ENCODE measurements at places on chromosomes 12 and 14.

DNA sequence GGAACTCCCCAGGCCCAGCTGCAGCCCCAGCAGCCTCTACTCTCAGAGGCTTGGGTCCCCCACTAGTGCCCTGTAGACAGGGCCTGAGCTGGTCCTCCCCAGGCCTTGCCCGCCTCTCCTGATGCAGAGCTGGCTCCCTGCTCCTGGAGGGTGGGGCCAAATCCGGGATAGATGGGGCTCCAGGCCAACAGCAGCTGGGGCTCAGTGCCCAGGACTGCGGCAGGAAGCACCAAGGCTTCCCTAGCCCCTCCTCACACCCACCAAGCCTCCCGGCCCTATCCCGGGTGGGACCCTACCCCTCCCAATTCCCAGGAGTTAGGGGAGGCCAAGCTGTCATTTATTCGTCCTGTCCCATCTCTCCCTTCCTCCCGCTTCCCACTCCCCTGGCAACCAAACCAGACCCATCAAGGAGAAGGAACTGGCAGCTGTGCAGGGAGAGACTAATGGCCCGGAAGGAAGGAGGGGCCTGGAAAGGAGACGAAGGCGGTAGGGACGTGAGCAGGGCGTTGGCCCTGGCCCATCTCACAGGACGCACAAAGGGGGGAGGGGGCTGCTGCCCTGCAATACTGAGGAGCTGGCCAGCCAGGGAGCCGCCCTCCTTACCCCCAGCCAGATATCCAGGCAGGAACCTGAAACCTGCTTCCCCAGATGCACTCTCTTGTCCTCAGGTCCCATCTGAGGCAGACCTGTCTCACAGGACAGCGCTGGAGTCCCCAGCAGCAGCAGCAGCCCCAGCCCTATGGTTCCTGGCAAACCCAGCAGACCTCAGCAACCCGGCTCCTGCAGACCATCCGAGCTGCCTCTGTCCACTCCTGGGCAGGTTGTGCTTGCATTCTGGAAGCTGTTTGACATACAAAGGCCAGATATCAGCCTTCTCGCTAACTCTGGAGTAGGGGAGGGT, 1.6 kb upstream of the PRPH start:
- DNase-seq = no peak

DNA sequence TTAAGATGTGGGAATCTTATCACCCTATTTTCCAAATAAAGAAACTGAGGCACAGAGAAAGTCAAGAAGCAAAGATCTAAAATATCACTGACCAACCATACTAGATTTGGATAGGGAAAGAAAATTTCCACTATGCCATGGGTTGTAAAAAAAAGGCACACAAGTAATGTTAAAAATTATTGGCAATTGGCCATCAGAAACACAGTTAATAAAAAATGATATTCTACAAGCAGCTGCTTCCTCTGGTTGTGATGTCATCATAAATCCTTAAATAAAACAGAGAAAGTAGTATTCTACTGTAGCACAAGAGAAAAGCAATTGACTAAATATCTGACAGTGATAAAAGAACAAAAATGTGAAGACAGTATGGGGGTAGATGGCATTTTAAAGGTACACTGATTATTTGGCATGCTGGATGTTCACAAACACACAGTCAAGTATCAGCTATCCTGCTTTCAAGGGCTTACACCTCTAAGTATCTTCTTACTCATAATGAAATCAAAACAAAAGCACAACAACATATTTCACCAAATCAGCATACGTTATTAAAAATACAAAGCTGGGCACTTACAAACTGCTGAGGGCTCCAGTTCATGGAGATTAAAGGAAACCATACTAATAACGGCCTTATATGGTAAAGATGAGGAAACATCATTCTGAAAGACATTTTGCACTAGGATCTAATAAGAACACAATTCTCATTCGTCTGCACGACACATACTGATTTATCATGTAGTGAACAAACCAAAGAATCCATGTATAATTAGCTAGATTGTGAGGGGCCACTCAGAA, 45.7 kb downstream of the CORO1C start:
- DNase-seq = no peak

DNA sequence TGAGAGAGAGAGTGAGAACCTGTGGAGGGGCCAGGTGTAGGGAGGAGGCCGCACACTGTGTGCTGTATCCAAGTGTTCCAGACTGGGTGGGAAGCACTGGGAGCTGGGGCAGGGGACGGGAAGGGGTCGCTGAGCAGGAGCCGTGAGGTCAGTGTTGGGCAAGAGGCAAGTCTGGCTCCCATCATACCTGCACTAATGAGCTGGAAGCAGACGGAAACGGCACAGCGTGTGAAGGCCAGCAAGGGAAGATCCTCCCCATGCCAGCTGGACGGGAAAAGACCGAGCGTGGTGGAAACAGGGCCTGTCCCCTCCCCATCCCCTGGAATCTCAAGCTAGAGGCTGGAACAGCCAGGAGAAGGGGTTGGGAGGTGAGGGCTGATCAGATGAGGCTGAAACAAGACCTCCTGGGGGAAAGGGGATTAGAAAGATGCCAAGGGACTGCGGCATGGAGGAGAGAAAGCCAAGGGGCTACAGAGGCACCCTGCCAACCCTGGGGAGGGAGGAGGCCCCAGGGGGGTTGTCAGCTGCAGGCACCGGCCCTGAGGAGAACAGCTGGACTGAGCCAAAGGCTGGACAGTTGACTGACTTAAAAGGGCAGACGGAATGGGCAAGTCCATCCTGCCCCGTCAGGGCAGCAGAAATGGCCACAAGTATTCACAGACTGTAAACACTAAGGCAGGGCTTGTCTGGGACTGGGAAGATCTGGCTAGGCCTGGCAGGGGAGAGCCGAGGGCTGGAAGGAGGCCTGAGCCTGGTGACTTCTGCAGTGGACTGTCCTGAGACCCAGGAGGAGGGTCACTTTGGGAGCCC, 19.0 kb upstream of the LTBP2 start:
- DNase-seq = no peak

DNA sequence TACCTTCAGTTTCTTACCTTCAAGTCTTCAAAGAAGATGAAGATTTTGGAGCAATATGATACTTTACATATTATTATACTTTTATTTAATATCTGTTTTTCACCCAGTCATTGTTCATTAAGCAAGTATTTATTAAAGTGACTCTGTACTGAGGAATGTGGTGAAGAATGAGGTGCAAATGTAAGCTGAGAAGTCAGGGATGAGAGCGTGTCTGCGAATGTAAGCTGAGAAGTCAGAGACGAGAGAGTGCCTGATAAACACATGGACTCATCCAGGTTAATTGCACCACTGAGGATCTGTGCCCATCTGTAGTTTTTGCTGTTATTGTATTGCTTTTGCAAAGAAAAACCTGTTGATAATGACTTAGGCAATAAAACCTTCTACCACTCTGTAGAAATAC, 211.9 kb upstream of the FAR2 start:
- no peak for DNase-seq

- no peak for DNase-seq
Measured at GRCh38 chr12:50933459-50934124, 18.8 kb upstream of the HIGD1C start.

- no peak for DNase-seq
Measured at GRCh38 chr12:4496145-4496838, 42.4 kb upstream of the RAD51AP1 start.

GRCh38 chr12:108570743-108571608, 8.6 kb downstream of the ISCU start:
- DNase-seq = no peak

GRCh38 chr14:101861464-101861863, 100.0 kb downstream of the PPP2R5C start:
- DNase-seq = no peak

GRCh38 chr12:124130691-124131591, 157.9 kb downstream of the ZNF664 start:
- no peak for DNase-seq

DNA sequence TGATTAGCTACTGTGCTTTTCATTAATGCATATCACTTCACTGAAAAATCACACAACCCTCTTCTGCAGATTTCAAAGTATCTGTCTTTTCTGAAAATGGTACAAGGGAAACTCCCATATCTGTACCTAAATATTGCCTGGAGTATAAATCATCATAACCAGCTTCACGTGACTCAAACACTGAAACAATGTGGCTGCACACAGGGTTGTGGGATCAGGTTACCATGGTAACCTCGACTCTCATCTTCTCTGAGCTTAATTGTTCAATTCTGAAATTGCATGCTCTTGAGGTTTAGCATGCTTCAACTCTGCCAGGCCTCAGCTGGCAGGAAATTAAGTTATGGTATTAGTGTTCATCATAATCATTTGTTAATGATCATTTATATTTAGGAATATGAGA, 77.5 kb upstream of the CPSF6 start:
- DNase-seq = no peak

DNA sequence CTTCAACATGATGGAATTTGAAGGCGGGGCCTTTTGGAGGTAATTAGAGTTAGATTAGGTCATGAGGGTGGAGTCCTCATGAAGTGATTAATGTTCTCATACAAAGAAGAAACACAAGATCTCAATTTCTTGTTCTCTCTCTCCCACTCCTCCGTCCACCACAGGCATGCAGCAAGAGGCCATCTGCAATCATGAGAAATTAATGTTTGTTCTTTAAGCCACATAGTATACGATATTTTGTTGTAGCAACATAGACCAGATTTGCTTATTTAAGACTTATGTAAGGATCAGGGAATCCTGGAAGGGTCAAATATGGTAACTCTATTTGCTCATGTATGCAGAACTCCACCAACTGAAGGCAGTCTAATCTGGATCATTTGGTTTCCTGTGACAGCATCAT, 429.0 kb downstream of the LRIG3 start:
- DNase-seq = no peak

DNA sequence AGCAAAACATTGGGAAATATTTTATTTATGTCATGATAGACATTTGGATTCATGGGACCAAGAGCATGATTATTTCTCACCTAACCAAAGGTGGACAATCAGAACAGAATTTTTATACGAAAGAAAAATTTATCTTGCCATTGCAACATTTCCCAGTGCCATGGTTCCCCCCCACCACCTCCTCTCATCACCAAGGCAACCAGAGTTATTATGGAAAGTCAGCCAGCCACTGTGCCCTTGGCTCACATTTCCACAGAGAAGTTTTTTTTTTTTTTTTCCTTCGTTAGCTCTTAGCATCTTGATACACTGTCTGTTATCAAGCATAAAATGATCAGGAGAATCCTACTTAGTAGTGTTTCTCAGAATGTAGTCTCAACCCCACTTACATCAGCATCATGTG, 176.4 kb upstream of the TMTC1 start:
- no peak for DNase-seq

DNA sequence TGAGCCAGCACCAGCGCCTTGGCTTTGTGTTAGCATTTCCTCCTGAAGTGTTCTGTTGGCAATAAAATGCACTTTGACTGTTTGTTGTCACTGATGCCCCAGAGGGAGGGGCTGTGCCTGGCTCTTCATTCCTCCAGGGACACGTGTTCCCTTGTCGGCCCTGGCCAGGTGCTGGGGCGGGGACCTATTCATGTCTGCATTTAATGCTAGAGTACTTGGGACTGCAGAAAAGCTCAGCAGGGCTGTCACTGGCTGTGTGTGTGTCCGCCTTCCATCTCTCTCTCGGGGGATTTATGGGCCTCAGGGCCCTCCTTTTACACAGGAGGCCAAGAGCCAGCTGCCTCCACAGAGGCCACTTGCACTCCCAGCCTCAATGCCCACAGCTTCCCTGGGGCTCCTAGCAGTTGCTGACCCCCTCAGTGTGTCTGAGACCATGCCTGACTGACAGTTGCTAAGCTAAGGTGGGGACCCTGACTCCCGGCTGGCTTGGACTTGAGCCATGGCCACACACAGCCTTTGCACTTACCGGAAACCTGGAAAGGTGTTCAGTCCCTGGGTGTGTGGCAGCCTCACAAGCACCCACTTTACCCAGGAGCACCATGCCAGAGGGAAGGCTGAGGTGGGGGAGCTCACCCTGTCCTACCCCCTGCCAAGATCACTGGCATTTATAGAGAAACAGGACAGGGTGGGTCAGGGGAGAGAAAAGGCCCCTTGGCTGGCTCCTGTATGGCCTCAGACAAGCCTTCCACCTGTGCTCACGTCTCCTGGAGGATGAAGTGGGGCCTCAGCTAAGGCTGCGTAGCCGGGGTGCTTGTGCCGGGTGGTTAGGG, 27.8 kb downstream of the HIP1R start:
- no peak for DNase-seq
